ENCODE measurements at places on chromosomes 12 and 14.

DNA sequence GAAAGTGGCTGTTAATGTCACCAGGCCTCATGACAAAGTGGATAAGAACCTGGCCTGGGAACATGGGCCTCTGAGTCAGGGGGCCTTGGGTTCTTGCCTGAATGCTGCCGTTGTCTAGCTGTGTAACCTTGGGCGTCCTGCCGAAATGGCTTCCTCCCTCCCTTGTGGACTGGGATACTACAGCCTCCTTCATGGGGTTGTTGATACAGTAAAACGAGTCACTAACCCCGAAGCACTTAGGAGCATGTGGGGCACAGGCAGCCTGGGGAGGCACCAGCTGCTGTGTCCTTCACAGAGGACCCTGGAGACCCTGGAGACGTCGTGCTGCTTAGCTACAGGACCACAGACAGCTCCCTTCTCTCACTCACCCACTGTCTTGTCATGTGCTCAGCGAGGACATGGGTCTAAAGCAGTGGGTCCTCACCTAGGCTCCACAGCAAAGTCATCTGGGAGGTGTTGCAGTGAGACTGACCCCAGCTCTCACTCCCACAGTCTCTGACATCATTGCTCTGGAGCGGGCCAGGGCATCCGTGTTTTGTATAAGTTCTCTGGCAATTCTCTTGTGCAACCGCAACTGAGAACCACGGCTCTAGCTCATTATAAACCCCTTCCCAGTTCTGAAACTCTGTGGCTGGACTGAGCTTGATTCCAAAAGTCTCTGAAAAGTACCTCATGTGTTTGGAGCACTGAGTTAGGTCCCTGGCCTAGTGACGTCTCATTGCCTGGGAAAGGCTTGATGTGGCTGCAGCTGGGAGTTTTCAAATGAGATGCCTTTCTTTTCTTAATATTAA is 42.1 kb downstream of the SERPINA3 start:
- peak; percentile 7 for DNase-seq

DNA sequence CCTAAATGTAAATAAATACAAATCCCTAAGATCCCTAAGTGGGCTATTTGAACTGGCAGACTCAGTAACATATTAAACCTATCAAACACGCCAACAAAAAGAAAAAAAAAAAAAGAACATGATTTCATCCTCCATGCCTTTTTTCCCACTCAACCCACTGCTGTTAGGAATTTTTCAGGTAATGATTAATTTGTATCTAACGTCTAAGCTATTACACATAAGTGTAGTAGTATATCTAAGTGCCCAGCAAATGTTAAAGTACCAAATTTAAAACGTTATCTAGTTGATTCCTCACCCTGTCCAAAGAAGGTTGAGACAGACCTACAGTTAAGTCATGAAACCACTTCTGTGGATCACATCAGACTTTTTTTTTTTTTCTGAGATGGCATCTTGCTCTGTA is 16.4 kb upstream of the ARID4A start:
- no peak for DNase-seq

DNA sequence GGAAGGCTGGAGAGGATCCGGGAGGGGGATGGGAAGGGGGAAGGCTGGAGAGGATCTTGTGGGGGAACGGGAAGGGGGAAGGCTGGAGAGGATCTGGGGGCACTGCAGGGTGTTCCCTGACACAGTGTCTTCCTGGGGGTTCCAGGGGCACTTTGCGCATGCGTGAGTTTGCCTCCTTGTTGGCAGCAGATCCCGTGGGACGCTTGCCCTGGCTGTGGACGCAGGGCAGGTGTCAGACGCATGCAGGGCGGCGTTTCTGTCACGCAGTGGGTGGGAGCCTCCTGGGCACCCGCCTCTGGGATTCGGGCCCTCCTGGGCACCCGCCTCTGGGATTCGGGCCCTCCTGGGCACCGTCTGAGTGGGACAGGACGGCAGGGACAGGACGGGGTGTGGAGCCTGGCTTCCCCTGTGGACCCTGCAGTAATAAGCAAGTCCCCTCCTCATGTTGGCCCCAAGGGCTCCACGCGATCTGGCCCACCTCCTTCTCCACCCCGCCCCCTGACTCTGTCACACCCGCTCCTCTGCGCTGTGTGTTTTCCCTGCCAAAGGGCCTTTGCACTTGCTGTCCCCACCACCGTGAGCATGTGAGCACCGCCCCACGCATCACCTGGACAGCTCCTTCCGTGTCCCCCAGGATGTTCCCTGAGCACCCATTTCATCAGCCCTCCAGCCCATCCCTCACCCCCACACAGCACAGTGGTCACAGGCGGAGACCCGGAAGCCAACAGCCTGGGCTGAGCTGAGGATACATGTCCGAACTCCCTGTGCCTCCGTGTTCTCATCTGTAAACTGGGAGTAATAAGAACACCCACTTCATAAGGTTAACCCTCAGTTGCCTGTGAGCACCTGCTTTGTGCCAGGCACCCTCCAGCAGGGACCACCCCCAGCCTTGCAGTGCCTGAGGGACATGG is 4.4 kb downstream of the MMP17 start:
- DNase-seq: no peak

DNA sequence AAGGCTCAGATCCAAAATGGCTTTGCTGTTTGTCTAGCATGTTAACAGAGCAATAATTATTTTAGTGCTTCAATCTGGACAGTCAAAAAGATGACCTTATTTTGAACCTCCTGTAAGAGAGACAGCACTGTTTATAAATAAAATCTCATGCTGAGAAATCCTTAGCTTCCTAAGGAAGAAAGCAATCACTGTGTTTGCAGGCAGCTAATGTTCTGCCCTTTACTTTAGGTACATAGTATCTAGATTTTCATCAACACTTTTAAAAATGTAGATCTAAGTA is 105.3 kb downstream of the PRKD1 start:
- DNase-seq: no peak

DNA sequence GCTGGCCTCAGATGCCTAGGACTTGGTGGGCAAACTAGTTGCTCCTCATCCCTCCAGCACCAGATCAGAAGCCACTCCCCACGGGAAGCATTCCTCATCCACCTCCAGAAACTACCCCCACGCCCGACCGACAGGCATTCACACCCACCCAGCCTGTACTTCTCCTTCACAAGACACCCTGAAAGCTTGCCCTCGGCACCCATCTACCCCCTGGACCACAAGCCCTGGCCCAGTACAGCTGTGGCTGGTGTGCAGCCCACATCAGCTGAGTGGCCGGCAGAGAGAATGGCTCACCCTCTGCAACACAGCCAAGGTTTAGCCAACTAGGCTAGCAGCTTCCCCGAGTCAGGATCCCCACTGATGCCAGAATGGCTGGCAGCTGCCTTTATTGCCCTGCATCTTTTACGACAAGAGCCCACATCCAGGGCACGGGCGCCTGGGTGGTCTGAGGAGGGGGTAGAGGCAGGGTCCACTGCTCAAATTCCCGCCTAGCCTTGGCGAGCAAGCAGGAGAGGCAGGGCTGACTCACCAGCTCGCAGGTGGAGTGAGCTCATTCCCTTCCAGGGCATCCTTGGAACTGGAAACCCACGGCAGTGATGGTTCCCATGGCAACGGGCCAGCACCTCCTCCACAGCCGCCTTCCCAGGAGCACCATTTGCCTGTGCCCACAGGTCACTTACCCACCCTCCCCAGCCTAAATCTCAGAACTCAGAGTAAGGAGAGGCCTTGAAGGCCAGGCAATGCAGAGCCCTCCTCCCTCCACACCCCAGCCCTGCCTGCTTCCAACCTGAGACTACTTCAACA is 17.1 kb downstream of the ACTN1 start:
- no peak for DNase-seq

GRCh38 chr14:55288439-55288838 is 17.2 kb downstream of the FBXO34 start:
- no peak for DNase-seq

DNA sequence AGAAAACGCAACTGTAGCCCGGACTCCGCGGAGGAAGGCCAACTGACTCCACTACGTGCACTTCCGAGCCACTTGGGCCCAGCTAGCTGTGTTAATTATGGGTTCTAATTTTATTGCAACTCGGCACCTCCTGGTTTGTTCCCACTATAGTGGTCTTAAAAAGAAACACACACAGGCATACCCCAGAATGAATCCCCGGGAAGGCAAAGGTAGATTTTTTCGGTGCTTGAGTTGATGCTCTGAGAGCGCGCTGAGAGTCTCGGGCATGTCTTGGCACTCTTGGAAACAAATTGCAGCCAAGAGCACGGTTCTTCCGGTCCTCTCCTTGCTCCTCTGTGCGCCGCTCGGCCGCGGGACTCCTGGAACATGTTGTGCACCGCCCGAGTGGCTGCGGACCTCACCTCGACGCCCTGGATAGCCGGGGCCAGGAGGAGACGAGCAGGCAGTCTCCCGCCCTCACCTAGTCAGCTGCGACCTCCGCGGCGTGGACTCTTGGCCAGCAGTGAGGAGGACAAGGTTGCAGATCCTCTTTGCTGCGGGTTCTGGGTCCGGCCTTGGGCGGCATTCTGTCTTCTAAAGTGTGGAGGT is 6.8 kb upstream of the PAX9 start:
- DNase-seq: no peak

- DNase-seq: no peak
Observed at GRCh38 chr12:95335948-95336347, 118.3 kb downstream of the VEZT start.

DNA sequence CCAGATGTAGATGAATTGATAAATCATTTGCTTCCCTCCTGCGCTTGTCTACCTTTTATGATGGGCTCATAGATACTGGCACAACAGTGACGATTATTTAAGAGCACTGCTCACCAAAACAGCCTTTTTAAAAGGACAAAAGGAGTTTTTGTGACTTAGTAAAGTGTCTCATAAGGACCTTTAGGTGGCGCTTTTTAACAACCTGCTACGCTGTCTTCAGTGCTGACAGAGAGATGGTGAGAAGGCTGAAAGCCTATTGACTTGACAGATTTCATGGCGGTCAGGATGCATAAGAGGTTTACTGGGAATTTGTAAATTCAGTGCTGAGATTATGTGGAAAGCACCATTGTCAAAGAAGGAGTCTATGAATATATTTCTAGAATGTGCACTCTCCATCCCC is 87.6 kb downstream of the SLC15A5 start:
- peak; percentile 65 for DNase-seq

GRCh38 chr14:30553311-30553989 is 5.5 kb upstream of the G2E3 start:
- no peak for DNase-seq

- no peak for DNase-seq
Observed at GRCh38 chr12:10154145-10154496, 17.8 kb downstream of the OLR1 start.

GRCh38 chr14:58784931-58785330 is 147.2 kb downstream of the DACT1 start:
- no peak for DNase-seq

GRCh38 chr14:68937471-68938270 is 41.4 kb downstream of the ACTN1 start:
- no peak for DNase-seq

GRCh38 chr12:81998761-81999378 is 239.7 kb upstream of the PPFIA2 start:
- no peak for DNase-seq

- DNase-seq: no peak
Observed at GRCh38 chr12:99235381-99235780, 412.2 kb upstream of the GARIN6 start.
